ENCODE measurements at places on chromosomes 7 and 10.

DNA sequence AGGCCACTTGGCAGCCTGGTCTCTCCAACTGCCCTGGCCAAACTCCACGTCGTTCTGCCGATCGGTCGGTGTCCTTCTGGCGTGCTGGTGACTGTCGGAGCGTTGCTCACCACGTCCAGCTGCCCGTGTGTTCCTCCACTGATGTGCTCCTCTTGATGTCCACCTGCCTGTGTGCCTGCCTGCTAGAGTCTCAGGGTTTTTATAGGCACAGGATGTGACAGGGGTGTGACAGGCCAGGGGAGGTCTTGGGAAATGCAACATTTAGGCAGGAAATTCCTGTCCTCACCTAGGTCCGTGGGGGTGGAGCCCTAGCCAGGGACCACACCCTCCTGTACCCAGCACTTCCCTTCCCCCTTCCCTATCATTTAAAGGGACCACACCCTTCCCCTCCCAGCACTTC is 25.2 kb upstream of the CFAP46 start:
- no peak for DNase-seq

DNA sequence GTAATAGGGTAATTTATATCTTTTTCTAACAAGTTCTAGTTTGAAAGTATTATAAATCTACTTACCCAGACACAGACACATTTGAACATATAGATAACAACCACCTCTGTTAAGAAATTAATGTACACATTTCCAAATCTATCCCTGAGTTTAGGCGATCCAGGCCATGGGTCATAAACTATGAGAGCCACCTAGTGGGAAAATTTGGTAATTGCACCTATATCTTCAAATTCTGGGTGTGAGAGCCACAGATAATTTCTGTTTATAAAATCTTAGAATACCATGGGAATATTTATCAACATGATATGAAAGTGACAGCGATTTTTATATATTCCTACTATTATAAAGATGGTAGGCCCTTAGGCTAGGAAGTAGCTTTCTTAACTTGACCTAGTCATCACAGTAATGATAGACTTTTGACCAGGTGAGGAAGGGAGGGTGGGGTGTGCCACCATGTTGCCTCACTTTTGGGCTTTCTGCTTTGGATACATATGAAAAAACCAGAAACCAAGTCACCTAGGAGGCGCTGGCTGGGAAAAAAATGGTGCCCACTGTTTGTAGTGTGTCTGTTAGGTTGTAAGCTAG is 8.0 kb upstream of the EPHA1 start:
- DNase-seq: peak; percentile 68

DNA sequence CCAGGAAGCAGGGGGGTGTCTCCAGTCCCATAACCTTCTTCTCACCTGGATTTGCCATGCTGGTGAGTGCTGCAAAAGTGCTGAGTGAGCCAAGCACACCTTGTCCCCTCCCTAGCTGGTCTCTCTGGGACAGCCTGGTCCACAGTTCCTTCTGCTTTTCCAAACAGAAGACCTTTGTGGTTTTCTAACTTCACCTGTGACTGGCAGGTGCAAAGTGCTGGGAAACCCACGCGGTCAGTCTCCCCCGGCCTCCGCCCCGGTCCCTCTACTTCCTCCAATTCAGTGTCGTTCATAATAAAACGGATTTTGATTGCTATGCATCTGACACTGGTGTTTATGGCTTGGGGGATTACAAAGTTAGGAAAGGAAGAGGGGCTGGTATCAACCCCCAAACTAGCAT is 37.1 kb downstream of the RBAK start:
- DNase-seq: no peak

- no peak for DNase-seq
Observed at GRCh38 chr10:71763352-71764127, 9.8 kb downstream of the VSIR start.

DNA sequence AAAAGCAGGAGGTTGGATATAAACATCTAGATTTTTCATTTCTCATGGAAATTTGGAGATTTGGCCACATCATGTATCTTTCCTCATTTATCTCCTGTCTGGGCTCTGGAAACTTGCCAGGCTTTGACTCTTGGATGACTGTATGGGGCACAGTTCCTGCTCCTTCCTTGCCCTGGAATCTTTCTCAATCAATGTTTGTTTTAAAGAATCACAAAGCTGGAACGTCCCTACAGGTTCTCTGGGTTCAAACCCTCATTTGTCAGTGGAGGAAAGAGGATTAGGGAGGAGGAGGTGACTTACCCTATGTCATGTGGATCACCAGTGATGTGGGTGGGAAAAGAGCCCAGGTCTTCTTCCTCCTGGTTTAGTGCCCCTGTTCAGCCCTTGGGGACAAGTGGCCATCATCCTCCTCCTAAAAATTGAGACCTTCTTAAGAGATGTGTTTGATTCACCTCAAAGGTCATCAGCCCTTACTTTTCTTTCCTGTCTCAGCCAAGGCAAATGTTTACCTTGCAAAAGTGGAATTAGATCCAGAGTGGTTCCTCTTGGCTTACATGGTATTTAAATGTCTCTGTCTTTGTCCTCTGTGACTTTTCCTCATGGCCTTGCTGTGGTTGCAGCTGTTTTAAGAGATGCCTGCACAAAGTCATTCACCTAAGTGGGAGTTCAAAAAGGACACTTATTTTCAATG is 38.8 kb upstream of the PDZD8 start:
- no peak for DNase-seq

- DNase-seq: no peak
Observed at GRCh38 chr7:18508443-18509427, 13.2 kb downstream of the HDAC9 start.

- no peak for DNase-seq
Observed at GRCh38 chr10:1173091-1173490, 116.9 kb downstream of the WDR37 start.

- DNase-seq: no peak
Observed at GRCh38 chr7:101677391-101677790, 48.3 kb upstream of the MYL10 start.

DNA sequence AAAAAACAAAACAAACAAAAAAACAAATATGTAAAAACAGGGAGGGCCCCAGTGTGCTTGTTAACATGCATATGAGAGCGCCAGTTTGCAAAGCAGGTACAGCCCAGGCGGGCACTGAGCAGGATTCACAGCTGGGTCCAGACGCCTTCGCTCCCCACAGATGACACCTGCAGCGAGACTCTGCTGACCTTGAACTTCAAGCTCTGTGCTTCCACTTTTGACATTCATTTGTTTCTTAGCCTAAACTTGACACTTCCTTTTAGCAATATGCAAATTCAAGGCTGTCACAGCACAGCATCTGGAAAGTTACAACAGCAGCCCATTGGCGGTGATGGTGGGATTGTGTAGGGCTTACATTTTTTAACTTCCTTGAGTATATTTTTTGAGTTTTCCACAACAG is 88.8 kb upstream of the TNS3 start:
- DNase-seq: peak; percentile 87

DNA sequence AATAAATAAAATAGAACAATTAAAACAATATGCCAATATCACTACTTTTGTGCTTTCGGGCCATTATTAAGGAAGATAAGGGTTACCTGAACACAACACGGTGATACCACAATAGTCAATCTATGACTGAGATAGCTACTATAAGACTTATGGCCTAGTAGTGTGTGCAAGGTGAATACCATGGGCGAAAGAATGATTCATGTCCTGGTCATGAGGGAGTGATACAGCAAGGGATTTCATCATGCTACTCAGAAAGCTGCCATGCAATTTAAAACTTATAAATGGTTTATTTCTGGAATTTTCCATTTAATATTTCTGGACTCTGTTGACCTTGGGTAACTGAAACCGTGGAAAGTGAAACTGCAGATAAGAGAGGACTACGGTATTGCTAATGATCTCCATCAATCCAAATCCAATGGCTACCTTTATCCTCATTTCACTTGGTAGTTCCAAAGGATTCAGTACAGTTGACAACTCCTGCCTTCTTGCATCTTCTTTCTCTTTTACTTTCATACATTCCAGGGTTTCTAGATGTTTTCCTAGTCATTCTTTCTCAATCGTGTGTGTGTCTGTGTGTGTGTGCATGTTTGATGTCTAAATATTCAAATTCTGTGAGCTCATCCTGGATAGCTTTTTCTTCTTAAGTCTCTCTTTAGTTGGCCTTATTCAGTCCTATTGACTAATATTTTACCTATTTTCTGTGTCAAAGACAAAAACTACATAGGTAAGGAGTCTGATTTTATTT is 100.5 kb upstream of the MAGI2 start:
- no peak for DNase-seq

- no peak for DNase-seq
Observed at GRCh38 chr7:36214608-36215456, 61.8 kb downstream of the EEPD1 start.

DNA sequence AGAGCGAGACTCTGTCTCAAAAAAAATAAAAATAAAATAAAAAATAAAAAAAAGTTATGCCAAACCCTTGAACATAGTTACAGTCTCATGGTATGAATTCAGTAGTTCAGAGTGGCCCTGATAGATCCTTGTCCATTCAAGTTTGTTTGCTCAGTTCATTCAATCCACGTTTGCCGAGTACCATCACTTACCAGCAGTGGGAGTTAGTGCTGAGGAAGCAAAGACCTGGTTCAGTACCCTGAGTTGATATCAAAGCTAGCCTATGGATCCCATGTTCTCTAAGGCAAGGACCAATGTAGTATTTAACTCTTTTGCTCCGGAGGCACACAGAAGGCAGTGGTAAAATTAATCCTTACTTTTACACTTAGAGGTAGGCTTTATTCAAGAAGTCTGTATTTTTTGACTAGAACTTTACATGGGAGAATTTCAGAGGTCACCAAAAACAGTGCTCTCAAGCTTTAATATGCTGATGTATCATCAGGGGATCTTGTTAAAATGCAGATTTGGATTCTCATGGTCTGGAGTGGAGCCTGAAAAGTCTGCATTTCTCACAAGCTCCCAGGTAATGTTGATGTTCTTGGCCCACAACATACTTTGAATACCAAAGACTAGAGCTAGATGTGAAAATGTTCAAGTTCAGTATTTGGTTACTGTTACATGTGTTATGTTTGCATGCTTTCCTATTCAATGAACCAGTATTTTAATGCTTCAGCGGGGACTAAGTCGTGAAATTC is 38.1 kb upstream of the HBP1 start:
- DNase-seq: no peak

DNA sequence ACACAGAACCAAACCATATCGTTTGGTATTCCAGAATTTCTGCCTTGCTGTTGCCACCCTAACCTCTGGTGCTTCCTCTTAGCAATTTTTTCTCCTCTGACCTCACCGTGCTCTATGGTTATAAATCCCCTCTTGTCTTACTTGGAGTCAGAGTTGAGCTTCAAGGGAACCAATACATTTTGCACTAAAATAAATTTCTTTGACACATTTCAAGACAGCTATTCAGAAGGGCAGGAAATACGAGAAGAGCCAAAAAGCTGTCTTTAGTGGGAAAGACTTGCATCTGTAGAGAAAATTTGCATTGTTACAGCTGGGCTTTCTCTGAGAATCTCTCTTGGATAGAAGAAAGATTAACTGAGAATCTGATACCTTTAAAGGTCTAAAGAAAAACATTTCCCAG is 14.5 kb upstream of the AKR1C2 start:
- no peak for DNase-seq

GRCh38 chr10:74293686-74294371 is 142.8 kb downstream of the ADK start:
- DNase-seq: no peak

DNA sequence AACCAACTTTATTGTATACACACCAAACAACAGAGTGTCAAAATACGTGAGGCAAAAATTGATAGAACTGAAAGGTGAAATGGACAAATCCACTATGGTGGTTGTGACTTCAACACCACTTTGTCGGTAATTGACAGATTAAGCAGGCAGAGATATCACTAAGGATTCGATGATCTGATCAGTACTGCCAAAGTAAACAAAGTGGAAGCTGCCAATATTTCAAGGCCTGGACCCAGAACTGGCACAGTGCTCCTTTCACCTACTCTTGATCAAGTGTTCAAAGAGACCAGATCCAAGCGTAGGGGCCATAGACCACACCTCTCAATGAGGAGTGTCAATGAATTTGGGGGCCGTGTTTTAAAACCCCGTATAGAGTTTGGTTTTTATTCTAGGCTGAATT is 167.0 kb downstream of the CDK14 start:
- DNase-seq: no peak

- DNase-seq: no peak
Observed at GRCh38 chr10:28391283-28391682, 88.4 kb upstream of the MPP7 start.

- DNase-seq: no peak
Observed at GRCh38 chr10:122659651-122660050, 40.0 kb downstream of the C10orf120 start.

- no peak for DNase-seq
Observed at GRCh38 chr10:125559210-125559609, 123.8 kb downstream of the TEX36 start.

DNA sequence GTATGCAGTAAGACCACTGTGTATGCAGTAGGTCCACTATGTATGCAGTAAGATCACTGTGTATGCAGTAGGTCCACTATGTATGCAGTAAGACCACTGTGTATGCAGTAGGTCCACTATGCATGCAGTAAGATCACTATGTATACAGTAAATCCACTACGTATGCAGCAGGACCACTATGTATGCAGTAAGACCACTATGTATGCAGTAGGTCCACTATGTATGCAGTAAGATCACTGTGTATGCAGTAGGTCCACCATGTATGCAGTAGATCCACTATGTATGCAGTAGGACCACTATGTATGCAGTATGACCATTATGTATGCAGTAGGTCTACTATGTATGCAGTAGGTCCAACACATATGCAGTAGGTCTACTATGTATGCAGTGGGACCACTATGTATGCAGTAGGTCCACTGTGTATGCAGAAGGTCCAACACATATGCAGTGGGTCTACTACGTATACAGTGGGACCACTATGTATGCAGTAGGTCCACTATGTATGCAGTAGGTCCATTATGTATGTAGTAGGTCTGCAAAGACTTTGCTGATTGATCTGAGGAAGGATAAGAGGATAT is 313.6 kb downstream of the ADARB2 start:
- no peak for DNase-seq

DNA sequence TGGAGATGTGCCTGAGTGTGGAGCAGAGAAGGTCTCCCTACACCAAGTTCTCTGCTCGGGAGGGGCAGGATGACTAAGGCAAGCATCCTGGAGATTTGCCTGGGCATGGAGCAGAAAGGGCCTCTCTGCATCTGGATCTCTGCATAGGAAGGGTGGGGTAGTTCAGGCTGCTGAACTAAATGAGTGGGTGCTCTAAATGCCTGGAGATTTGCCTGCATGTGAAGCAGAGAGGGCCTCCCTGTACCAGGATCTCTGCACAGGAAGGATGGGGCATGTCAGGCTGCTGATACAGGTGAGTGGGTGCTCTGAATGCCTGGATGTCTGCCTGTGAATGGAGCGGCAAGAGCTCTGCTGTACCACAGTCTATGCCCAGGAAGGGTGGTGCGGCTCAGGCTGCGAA is 680.7 kb downstream of the SUGCT start:
- no peak for DNase-seq

GRCh38 chr7:727104-727805 is at the start of gene PRKAR1B:
TSS of gene PRKAR1B (minus strand) at chr7:727281. CDS start at chr7:711505, 15,776 bp downstream.
- peak; percentile 67 for DNase-seq

DNA sequence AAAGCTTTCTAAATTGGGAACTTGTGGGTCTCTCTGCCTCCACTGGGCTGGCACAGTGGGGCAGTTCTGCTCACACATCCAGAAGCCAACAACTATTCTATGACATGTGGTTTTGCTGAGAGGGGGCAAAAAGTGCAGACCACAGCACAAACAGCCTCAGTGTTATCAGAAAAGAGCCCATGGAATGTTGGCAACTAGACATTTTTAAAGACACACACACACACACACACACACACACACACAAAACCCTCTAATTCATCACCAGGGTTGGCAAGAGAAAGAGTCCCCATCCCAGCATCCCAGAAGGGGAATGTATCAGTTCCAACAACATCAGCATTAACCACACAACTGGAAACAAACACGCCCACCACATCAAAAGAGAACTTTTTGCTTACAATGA is 117.1 kb downstream of the FGFR2 start:
- no peak for DNase-seq
